ENCODE measurements at places on chromosomes 5 and 9.
A peak's percentile ranks its signal among the peaks of the same experiment; 100 is the strongest.

DNA sequence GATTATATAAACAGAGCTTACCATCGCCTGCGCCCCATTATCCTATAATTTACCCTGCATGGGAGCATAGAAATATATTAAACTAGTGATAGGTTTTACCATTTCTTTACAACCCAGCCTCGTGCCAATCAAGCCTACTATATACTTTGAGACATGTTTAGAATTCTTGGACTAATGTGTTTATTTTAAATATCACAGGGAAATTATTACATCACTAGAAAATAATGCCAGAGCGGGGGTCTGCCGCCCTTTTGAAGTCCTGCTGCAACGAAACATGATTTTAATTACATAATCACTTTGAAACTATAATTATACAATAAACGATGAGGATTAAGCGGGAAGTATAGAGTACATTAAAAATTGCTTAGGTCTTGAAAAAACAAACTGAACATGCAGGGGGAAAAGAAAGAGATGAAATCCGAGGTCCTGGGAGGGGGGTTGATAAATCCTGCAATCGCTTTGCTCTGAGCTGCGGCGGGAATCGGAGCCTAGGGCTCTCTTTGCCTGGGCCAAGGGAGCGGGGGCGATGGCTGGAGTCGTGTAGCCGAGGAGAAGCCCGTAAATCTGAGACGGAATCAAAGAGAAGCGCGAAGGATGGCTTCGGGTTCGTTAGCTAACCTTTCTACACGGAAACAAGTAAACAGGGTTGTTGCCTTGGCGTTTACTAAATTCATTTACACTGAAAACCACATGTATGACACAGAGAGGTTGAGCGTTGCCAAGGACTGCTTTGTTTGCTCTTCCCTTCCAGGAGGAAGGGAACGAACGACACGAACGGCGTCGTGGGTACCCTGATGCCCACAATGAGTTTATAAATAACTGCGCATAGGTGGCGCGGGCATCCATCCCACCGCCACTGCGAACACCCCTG, 127.6 kb downstream of the TMEM174 start:
- DNase-seq: no peak

DNA sequence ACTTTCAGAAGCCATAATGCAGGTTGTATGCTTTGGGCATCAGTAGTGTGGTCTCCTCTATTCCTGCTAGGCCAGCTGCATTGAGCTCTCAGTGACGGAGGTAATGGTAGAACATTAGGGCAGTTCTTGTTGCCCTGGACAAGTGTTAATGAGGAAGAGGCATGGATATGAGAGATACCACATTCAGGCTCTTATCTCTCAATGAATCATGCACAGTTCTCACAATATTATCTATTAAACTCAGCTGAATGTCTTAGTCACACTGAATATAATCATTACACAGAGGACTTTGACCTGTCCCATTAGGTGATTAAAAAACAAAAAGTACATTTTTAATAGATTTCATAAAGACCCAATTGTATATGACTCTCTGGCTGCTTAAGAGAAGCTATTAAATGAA, 76.6 kb upstream of the SSBP2 start:
- no peak for DNase-seq

DNA sequence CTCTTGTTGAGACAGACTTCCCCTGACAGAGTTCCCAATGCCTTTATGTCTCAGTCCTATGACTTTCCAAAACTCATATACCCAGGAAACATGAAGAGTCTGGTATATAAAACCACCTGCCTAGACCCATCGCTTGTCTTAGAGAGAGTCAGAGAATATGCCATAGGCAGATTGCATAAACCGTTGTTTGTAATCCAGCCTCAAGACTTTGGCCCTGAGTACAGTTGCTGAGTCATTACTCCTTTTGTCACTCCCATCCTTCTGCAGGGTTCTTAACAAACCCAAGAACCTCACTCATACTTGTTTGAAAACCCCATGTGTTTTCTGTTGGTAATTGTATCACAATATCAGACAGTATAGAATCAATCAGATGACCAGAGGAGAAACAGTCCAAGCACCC, 616.3 kb downstream of the SLCO4C1 start:
- DNase-seq: no peak

- DNase-seq: no peak
Measured at GRCh38 chr5:115941051-115941675, 21.1 kb upstream of the LVRN start.

GRCh38 chr5:108769352-108769751, 21.7 kb downstream of the FER start:
- no peak for DNase-seq

- DNase-seq: no peak
Measured at GRCh38 chr5:150473673-150474358, 24.3 kb upstream of the RPS14 start.

GRCh38 chr9:546797-547223, 294.7 kb upstream of the DMRT1 start:
- DNase-seq: no peak

GRCh38 chr5:149203921-149204441, 62.7 kb downstream of the ABLIM3 start:
- DNase-seq: no peak

DNA sequence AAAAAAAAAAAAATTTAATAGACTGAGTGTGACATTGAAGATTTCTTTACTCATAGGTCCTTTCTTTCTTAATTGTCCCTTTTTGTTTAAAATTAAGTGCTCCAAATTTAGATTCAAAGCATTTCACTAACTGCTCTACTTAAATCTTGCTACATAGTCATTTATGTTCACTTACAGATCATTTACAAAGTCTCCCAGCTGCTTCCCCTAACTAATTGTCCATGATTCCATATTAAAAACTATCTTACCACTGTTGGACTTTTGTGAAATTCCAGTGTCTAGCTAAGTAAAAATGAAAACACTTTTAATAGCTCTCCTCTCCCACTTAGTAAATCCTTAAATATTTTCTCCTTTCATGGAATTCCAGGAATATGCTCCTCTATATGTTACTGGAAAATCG, 850.5 kb downstream of the NR2F1-AS1 start:
- no peak for DNase-seq

DNA sequence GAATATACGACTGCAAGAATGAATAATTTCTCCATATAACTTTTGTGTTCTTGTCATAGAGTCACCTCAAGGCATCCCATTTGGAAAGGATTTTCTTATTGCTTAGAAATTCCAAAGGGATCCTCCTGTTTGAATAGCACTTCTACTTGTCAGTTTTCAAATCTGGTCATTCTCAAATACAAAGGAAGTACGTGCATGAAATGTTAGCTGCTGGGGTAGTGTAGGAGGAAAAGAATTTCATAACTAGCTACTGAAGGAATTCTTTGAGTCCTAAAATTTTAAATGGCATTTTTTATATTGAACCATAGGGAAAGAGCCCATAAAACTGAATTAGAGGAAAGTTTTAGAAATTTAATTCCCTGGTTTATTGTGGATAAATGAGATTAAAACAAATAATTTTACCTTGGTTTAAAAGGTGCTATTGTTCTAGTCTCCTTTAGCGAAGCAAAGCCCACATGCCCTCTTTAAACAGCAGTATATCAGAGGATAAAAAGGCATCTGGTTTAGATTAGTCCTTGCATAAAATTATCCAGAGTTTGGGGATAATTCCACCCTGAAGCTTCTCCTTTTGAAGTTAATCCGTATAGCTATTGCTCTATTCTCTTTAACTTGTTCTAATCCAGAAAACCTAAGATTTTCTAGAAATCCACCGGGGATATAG, 2.0 kb upstream of the MPDZ start:
- no peak for DNase-seq

- DNase-seq: peak; percentile 26
Measured at GRCh38 chr5:149217803-149218155, 53.9 kb upstream of the AFAP1L1 start.

DNA sequence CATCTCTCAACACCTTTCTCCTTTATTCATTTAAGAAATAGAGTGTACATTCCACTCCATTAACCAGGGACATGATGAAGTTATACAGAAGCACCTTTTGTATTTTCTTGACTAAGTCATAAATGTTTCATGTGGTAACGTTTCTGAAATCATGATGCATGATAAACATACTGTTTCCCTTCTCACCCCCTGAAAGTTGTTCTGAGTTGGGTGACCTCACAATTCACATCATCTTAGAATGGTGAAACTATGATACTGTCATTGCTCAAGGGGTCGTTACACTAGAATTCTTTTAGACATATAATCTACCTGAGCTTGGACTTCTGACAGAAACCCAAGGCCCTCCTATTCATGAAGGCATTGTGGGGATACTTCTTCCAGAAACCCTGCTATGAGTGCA, 37.8 kb upstream of the MIER3 start:
- no peak for DNase-seq

Data from NCI-H1092 (cell line).